ENCODE measurements at places on chromosomes 4 and X.

- DNase-seq, result no peak
Observed at GRCh38 chr4:141921293-141921692, 284.9 kb downstream of the IL15 start.

DNA sequence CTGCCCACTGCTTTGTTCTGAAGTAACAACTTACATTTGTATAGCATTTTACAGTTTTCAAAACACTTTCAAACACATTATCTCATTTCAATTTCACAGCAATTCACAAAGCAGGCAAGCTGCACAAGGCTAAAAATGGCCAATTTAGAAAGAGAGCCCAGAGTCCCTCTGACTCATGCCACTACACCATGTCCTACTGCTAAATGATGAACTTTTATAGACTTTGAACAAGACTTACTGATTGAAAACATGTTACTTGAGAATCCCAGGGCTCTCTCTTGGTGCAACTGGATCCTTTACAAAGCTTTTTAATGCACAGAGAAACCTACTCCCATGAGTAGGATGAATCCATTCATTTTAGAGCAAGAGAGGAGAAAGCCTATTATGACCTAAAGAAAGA is 5.8 kb upstream of the G3BP2 start:
- DNase-seq, result no peak

DNA sequence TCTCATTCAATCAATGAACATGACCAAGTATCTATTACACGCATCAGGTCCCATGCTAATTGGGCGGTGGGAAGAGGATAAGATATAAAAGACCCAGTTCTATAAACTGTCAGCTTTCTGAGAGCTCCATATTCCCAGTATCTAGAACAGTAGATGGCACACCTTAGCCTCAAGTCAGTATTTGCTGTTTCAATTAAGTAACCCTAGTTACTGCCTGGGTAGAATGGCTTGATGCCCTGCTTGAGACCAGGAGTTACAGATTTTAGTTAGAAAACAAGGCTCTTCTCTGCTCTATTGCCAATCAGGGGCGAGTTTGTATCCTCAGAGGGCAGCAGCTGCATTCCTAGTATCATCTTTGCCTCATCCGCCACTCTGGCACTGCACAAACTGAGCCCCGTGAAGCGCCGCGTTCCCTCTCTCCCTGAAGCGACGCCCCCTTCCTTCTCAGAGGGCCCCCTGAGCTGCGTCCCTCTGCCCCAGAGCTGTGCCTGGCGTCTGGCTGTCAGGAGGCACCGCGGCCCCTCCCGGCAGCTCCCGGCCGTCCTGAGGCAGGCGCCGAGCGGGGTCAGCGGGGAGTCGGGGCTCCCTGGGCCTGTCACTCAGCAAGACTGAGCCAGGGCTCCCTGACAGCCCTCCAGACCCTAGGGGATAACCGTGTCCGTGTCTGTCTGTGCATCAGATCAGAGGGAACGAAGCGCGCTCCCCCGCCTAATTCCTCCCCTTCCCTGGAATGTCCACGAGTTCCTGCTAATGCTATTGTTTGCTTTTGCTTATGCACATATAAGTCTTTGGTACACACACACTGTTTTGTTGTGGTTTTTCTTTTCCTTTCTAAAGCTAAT is 212.4 kb upstream of the TTC29 start:
- peak; percentile 51 for DNase-seq

DNA sequence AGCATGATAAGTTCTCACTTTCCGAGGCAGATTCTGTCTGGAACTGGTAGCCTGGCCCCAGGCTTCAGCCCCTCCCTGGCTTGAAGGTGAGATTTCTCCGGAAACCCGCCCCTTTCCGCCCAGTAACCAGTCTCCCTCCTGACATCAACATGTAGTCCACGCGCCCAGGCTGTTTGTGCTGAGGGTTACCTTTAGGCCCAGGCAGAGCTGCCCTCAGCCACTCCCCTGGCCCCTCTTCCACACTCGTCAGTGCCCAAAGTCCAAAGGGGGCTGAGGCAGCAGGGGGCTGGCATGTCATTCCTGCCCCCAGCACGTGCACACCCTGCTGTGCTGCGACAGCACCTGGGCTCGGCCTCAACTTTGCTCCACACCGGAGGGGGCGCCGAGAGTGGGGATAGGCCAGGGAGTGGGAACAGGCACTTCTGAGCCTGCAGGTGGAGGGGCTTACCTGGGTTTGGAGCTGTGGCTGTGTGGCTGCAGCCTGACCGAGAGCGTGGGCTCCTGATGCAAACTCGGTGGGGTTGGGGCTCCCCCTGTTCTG is 69.5 kb upstream of the ANK2 start:
- no peak for DNase-seq

DNA sequence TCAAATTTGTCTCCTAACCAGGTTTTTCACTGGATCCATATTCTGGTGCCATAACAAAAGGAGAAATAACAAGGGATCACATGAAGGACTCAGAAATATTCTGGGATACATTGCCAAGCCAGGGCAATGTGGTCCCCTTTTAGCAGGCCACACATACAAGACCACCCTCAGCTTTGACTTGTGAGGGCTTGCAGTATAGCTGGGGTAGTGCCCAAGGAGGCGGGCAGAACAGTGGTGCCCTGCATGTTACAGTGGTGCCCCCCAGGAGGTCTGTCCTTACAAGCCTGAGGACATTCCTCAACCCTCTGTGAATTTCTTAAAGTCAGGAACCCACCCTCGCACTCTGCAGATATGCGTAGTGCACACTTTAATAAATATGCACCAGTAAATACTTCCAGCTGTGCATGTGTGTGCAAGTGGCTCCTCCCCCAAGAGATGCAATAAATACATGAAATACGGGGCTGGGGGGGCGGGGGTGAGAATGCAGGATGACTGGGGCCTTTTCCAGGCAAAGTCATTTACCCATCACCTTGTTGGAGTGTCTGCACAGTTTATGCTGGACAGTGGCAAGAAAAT is 34.4 kb upstream of the TBL1X start:
- no peak for DNase-seq

GRCh38 chr4:151099229-151099975 is at the start of gene RPS3A:
RPS3A (plus strand) TSS chr4:151099628; CDS start chr4:151099653, 25 bp downstream.
- peak; percentile 97 for DNase-seq

DNA sequence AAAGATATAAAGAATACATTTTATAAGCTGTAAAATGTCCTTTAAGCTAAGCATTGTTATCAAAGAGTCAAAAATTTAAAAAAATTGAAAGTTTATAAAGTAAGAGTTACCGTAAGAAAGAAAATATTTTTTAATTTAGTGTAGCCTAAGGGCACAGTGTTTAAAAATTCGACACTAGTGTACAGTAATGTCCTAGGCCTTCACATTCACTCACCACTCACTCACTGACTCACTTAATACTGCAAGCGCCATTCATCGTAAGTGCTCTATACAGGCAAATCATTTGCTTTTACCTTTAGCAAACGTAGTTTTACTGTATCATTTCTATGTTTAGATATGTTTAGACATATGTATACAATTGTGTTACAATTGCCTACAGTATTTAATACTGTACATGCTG is 20.2 kb downstream of the GLRA3 start:
- no peak for DNase-seq

GRCh38 chr4:38489011-38489861 is 174.8 kb upstream of the KLF3 start:
- no peak for DNase-seq

DNA sequence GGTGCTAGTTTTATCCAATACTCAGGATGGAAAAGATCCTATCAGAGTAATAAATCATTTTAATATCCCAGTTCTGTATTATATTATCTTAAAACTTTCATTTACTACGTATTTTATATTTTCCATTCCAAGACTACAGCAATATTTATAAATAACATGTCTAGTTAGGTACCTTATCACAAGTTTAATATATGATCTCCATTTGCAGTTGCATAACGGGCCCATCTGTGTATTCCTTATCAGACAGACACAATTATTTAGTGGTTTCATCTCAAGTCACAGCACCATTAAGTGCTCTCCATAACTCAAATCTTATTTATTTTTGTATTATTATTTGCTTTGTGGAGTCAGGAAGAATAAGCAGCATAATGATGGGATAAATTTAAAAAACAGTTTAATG is 333.9 kb downstream of the SH2D1A start:
- no peak for DNase-seq

DNA sequence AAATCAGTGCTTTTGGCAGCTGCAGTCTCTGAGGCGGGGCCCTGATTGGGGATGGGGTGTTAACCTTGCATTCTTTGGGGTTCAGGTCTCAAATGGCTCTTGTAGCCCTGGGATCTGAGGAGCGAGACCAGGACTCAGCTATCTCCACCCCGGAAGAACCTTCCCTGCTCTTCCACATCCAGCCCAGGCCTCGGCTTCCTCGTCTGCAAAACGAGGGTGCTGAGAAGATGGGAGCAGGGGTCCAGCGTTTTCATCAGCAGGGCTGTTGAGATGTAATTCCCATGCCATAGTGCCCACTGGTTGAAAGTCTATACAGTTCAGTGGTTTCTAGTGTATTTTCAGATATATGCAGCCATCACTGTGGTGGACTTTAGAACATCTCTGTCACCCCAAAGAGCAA is 34.6 kb upstream of the WFS1 start:
- DNase-seq, result no peak

- DNase-seq, result no peak
Observed at GRCh38 chr4:78642934-78643333, 91.4 kb downstream of the ANXA3 start.

DNA sequence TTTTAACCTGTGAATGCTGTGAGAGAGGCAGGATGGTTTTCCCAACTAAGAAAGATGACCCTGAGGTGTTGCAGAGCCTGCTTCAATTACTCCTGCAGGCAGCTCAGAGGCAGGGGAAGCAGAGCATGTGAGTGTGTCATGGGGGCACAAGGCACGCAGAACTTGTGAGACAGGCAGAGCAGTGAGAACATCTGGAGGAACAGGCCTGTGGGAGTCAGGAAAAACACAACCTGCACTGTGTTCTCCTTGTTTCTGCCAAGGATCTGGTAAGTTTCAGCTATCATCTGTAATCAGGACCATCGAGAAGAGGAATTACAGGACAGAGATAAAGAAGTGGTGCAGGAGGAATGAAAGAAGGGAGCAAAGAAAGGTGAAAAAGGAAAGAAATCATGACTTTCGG is 741.8 kb upstream of the INTU start:
- no peak for DNase-seq

DNA sequence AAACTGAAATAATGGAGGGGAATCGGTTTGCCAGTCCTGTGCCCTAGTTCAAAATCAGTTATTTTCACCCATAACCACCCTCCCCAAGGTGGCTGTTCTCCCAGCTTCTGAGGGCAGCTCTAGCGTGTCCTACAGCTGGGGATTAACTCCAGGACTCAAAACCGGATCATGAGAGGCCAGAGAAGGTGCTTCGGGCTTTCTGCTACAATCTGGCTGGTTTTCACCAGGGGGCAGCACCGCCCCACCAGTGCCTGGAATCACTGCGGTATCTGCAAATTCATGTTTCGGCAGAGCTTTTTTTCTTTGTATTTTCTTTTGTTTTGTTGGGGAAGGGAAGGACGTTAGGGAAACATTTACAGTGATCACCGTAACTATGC is 28.4 kb downstream of the PDHA1 start:
- peak; percentile 69 for DNase-seq

DNA sequence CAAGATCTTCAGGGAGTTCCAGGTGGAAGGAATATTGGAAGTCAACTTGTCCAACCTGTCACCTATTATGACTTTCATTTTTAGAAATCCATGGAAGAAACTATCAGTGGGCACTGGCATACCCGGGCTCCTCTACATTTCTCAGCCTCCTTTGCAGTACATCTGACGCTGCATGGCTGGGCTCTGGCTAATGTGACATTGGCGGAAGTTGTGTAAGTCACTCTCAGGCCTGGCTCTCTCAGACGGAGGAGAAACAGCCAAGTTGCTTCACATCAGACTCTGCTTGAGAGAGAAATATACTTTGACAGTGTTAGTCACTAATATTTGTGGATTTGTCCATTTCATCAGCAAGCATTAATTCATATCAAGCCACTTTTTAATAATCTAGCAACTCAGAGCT is 4.5 kb downstream of the DCHS2 start:
- no peak for DNase-seq

GRCh38 chr4:73764513-73764912 is 24.1 kb downstream of the CXCL8 start:
- no peak for DNase-seq

- DNase-seq, result no peak
Observed at GRCh38 chrX:70509078-70509477, 64.4 kb downstream of the DLG3 start.

DNA sequence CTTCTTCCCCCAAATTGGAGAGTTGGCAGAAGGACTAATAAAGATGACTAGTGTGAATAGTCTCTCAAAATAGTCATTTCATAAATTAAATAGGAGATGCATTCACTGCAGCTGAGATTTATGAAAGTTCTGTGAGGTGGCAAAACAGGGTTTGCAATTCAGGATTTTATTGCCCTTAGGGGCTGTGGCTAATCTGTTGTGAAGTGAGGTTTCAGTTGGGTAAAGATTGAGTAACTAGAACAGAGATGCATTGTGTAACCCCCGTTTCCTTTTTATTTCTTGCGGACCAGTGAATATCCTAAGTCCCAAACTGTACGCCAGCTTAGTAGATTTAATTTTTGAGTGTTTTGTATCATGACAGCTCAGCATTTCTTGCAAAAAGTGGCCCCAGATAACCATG is 16.2 kb upstream of the SCRG1 start:
- no peak for DNase-seq

- no peak for DNase-seq
Observed at GRCh38 chr4:152392079-152392478, 143.8 kb downstream of the FBXW7 start.

- DNase-seq, result no peak
Observed at GRCh38 chr4:173420324-173420752, 21.4 kb upstream of the SCRG1 start.

DNA sequence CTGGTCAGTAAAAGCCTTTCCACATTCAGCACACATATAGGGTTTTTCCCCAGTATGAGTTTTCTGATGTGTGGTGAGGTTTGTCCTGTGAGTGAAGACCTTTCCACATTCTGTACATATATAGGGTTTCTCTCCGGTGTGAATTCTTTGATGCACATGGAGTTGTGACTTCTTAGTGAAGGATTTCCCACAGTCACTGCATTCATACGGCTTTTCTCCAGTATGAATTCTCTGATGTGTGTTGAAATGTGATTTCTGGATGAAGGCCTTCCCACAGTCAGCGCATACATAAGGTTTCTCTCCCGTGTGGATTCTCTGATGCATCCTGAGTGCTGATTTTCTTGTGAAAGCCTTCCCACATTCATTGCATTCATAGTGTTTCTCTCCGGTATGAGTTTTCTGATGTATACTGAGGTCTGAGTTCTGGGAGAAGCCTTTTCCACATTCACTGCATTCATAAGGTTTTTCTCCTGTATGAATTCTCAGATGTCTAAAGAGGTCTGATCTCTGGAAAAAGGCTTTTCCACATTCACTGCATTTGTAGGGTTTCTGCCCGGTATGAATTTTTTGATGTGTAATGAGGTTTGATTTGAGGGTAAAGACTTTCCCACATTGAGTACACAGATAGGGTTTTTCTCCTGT is 34.7 kb downstream of the ZNF41 start:
- DNase-seq, result no peak
